Heart left ventricle (tissue), 16 donors: ENCODE measurements at places on chromosomes 3 and 15.
A peak's percentile ranks its signal among the peaks of the same experiment; 100 is the strongest.

- H3K4me1 ChIP-seq, result no peaks in the 10 kb centered on the region
- no peaks in the 10 kb centered on the region for H3K36me3 ChIP-seq
- H3K27me3 ChIP-seq, result no peaks in the 10 kb centered on the region
- DNase-seq, result no peak
Measured at GRCh38 chr3:85270488-85270887, 311.7 kb downstream of the CADM2 start.

- no peak overlapping the region for H3K4me3 ChIP-seq
- H3K4me1 ChIP-seq, result peaks cover 24% of the 10 kb centered on the region
- no peaks in the 10 kb centered on the region for H3K36me3 ChIP-seq
- H3K27ac ChIP-seq, result no peak overlapping the region
- no peaks in the 10 kb centered on the region for H3K27me3 ChIP-seq
Measured at GRCh38 chr15:56794553-56795329, 61.4 kb upstream of the ZNF280D start.

- no peaks in the 10 kb centered on the region for H3K27me3 ChIP-seq
- H3K4me3 ChIP-seq, result no peak overlapping the region
- no peak for DNase-seq
- H3K27ac ChIP-seq, result no peak overlapping the region
Measured at GRCh38 chr15:36053746-36054145, 507.8 kb upstream of the DPH6 start.

DNA sequence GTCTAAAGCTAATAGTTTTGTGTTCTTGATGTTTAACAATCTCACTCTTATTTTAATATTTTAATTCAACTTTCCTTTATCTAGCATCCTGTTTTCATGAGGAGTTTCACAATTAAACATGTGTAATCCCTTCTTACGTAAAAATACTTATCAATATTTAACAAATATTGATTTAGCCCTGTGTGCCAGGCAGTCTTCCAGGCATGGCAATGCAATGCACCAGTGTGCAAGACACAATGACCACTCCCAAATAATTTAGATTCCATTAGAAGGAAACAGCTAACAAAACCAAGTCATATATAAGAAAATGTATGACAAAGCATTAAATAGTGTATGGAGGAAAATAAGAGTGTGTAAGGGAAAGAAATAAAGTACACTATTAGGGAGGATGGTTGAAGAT is 627.1 kb upstream of the ARPP21 start:
- no peak overlapping the region for H3K4me3 ChIP-seq
- no peak overlapping the region for H3K27ac ChIP-seq
- DNase-seq, result no peak
- no peaks in the 10 kb centered on the region for H3K36me3 ChIP-seq
- H3K4me1 ChIP-seq, result no peaks in the 10 kb centered on the region

GRCh38 chr15:31372635-31373091 is 46.0 kb downstream of the KLF13 start:
- no peak overlapping the region for H3K4me3 ChIP-seq
- H3K36me3 ChIP-seq, result no peaks in the 10 kb centered on the region
- peaks cover 56% of the 10 kb centered on the region for H3K4me1 ChIP-seq
- DNase-seq, result peak; percentile 89

GRCh38 chr15:94305133-94305532 is 73.8 kb downstream of the MCTP2 start:
- no peaks in the 10 kb centered on the region for H3K36me3 ChIP-seq
- no peaks in the 10 kb centered on the region for H3K4me1 ChIP-seq
- no peaks in the 10 kb centered on the region for H3K27me3 ChIP-seq
- DNase-seq, result no peak
- no peak overlapping the region for H3K4me3 ChIP-seq
- H3K27ac ChIP-seq, result no peak overlapping the region

GRCh38 chr3:9238721-9239295 is 10.6 kb downstream of the SRGAP3 start:
- no peaks in the 10 kb centered on the region for H3K27me3 ChIP-seq
- H3K4me3 ChIP-seq, result no peak overlapping the region
- peaks cover 2% of the 10 kb centered on the region for H3K4me1 ChIP-seq
- H3K27ac ChIP-seq, result no peak overlapping the region
- no peaks in the 10 kb centered on the region for H3K36me3 ChIP-seq

GRCh38 chr15:65396283-65396964 is 18.6 kb upstream of the IGDCC3 start:
- H3K27ac ChIP-seq, result no peak overlapping the region
- H3K27me3 ChIP-seq, result peaks cover 29% of the 10 kb centered on the region
- H3K36me3 ChIP-seq, result no peaks in the 10 kb centered on the region
- no peak overlapping the region for H3K4me3 ChIP-seq
- DNase-seq, result no peak
- peaks cover 6% of the 10 kb centered on the region for H3K4me1 ChIP-seq

DNA sequence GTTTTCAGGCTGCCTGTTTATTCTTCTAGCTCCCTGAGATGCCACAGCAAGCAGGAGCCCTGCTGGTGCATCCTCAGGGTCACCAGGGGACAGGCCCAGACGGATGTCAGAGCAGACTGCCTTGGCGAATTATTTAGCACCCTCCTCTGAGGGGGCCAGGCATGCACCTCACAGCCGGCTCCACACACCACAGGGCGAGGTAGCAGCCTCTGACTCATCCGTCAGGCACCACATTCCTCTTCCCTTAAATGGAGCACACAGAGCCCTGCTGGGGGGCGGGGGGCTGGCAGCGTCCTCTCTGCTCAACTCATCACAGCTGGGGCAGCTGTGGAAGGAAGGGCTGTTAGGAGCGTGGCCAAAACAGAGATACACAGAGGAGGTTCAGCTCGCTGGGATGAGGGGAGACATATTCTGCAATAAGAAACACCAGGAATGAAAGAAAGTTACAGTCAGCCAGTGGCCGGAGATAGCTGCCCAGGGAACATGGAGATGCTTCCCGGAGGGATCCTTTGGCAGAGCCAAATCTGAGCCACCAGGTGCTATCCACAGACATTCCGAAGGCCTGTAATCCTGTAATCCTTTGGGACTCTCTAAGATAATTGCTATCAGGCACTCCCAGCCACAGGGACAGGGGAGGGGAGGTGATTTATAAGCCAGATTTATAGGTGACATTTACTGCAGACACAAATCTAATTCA is 13.9 kb upstream of the PRICKLE2 start:
- peak; percentile 90 for DNase-seq
- H3K4me1 ChIP-seq, result peaks cover 13% of the 10 kb centered on the region
- peak overlapping the region; percentile 75 for H3K27ac ChIP-seq

DNA sequence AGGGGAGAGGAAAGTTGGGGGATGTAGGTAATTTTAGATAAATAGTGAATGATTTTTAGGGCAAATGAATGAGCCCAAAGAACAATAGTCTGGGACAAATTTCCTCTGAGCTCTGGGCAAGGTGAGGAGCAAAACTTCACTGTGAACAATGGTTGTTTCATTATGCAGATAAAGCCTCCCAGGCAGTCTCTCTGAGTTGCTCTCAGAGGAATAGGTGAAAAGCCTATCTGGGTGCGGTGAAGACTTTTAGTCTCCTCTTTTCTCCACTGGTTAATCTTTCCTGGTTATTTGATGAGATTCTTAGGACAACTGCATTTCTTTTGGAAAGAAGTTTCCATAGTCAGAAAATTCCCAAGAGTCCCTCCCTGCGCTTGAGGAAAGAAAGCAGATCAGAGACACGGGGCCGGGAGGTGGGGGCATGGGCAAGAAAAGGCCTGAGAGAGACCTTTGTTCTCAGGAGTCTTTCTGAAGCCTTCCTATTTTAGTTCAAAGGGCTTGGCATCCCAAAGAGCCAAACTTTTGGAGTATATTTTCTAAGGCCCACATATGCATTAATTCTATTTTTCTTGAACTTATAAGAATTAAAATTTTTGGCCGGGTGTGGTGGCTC is 353.6 kb upstream of the SLCO3A1 start:
- H3K4me3 ChIP-seq, result no peak overlapping the region
- H3K36me3 ChIP-seq, result no peaks in the 10 kb centered on the region
- H3K4me1 ChIP-seq, result no peaks in the 10 kb centered on the region
- no peak overlapping the region for H3K27ac ChIP-seq
- DNase-seq, result no peak

DNA sequence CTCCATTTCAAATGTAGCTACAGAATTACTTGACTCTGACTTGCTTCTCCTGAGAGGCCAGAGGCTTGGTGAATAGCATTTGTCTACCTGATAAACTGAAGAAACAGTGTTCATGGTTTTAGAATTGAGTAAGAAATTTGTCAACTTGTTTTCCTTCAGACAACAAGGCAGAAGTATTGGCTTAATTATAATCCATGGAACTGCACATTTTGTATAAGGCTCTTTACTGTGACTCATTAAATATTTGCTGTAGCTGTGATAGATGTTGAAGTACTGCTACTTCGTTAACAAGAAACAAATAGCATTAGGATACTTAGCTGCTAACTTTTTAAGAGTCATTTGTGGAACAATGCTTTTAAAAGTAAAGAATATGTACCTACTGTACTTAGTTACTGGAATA is 4.6 kb downstream of the UNC13C start:
- no peak overlapping the region for H3K27ac ChIP-seq
- peaks cover 2% of the 10 kb centered on the region for H3K4me1 ChIP-seq
- H3K4me3 ChIP-seq, result no peak overlapping the region
- DNase-seq, result no peak
- no peaks in the 10 kb centered on the region for H3K36me3 ChIP-seq

- no peaks in the 10 kb centered on the region for H3K4me1 ChIP-seq
- no peaks in the 10 kb centered on the region for H3K36me3 ChIP-seq
- H3K27ac ChIP-seq, result no peak overlapping the region
Measured at GRCh38 chr15:74347757-74348250, 19.6 kb downstream of the CYP11A1 start.

DNA sequence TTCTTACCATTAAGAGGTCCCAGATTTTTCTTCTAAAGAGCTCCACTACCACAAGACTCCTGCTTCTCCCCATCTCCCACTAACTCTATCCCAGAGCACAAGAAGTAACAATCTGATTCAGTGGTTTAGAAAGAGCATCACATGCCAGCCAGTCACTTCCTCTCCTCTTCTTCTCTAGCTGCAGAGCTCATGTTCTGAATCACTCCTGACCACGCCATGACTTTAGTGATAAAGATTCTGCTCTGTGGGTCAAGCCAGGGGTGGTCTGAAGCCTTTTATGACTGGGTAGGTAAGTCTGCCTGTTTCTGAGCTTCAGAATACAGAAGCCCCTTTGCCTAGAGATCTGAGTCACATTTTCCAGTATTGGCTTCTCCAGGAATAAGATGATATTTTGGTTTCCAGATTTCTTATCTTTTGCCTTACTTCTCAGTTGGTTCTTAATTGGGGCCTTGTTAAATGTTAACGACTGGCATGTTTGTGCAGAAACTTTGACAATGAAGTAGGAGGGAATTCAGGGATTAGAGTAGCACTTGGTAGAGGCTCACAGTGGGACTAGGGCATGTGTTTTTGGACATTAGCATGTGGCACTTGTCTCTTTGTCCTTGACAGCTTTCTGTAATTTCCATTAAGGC is 27.6 kb upstream of the ADAMTSL3 start:
- H3K4me3 ChIP-seq, result no peak overlapping the region
- H3K4me1 ChIP-seq, result no peaks in the 10 kb centered on the region
- H3K36me3 ChIP-seq, result no peaks in the 10 kb centered on the region
- no peak for DNase-seq

- H3K4me3 ChIP-seq, result no peak overlapping the region
- H3K36me3 ChIP-seq, result no peaks in the 10 kb centered on the region
- peak; percentile 66 for DNase-seq
- H3K4me1 ChIP-seq, result peaks cover 56% of the 10 kb centered on the region
Measured at GRCh38 chr15:74318376-74319137, 48.9 kb downstream of the CYP11A1 start.
